ENCODE measurements at places on chromosomes 7 and 10.

- no peak for DNase-seq
These were observed 33.9 kb downstream of the DNAJC1 start for GRCh38 chr10:21969326-21970287.

DNA sequence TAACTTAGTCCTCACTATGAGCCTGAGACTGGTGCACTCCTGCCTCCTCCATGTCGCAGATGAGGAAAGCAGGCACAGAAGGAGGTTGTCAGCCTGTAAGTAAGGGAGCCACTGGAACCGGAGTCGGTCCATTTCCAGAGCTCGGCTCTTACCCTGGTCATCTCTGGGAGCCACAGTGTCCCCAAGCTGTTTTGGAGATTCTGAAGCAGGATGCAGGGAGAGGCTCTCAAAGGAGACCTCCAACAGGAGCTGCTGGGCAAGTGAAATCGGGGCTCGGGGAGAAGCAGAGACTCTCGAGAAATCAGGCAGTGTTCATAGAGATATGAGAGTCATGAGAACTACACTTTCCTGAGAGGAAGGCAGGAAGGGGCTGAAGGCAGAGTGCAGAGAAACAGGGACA is 39.0 kb downstream of the VSTM4 start:
- DNase-seq = no peak

- no peak for DNase-seq
These were observed 5.6 kb downstream of the GIMAP1 start for GRCh38 chr7:150721970-150722373.

DNA sequence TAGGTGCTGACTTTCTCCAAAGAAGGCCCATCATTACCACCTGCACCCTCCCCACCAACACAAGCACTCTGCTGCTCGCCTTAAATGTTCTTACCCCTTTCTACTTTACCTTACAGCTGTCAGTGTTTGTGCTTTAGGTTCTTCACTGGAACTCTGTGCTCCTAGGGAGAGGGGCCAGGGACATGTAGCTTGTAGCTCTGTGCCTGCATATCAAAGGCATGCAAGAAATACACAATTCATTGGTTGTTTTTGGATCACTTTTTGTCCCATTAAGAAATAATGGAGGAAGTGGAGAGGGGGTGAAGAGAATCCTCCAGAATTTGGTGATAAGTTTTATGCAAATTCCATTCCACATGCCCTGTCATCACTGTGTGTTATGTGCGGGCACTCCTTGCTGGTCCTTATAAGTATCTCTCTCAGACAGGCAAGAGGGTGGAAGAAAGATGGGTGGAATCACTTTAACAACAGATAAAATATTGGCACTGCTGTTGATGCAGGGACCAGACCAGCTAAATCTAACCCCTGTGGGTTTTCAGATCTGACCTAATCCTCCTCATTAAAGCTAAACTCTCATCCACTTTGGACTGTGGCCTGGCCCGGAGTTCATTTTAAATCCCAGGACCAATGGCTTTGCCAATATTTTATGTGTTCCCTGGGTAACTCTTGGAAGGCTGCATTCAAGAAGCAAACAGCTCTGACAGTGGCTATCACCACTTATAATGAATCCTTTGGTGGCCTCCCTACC is 375.8 kb upstream of the NFE2L3 start:
- no peak for DNase-seq

DNA sequence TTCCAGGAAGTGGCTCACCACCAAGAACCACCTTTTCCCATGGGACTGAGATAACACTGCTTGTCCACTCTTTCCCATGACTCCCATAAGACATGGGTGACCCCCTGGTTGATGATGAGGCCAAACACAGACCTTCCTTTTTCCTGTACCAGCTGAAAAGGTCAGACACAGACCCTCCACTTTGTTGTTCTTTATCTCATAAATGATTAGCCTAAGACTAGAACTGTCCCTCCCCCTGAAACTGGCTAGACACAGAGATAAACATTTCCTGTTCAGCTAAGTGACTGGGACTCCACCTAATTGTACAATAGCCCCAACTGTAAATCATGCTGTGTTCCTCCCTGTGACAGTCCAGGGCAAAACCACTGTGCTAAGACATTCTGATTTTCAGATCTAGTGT is 8.2 kb upstream of the NRG3 start:
- DNase-seq = no peak

DNA sequence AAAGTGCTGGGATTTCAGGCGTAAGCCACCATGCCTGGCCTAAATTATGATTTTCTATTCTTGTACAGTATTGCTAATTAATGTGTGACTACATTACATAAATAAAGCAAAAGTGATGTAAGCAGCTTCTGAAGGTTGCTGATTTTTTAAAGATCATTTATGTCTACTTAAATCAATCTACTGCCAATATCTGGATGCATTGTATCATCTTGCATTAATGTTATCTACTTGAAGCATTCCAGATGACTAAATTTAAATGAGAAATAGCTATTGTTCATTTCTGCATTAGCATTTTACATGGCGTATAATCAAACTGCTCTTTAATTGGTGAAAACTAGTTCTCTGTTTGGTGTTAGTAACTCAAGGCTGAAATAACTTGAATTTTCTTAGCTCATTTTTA is 37.1 kb upstream of the HIBADH start:
- no peak for DNase-seq

GRCh38 chr10:102475451-102476040 is 24.2 kb upstream of the C10orf95 start:
- no peak for DNase-seq

DNA sequence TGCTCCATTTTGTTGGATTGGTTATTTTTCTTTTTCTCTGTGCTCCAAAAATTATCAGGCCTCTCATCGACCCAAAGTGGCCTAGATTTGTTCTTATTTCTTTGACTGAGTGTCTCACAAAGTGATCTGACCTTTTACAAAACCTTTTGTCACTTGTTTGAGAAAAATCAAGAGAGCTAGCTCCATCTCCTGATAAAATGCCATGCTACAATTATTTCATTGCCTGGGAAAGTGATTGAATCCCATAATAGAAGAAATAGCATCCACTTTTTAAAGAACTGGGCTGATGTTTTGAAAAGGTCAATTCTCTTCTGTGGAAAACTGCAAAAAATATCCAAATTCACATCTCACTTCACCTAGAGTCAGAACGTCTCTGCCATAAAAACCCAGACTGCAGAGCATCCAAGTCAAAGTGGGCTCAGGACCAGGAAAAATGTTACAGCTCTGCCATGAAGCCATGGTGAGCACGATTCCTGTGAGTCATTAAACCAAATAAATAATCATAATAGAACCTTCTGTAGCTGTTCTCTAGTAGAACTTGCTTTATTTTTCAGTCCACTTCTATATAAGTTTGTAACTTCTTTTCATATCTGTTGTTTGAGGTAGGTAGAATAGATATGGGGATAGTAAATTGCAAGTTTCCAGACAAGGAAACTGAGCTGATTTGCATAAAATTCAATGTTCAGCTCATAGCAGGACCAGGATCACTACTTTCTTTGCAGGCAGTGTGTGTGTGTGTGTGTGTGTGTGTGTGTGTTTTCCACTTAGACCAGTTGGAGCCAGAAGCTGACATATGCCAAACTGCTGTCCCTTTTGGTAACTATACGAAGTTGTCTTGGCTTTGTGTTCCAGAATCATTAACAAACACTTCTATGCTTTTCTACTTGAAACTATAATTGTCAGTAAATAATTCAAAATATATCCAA is 632.5 kb upstream of the ANKRD30A start:
- DNase-seq = no peak

DNA sequence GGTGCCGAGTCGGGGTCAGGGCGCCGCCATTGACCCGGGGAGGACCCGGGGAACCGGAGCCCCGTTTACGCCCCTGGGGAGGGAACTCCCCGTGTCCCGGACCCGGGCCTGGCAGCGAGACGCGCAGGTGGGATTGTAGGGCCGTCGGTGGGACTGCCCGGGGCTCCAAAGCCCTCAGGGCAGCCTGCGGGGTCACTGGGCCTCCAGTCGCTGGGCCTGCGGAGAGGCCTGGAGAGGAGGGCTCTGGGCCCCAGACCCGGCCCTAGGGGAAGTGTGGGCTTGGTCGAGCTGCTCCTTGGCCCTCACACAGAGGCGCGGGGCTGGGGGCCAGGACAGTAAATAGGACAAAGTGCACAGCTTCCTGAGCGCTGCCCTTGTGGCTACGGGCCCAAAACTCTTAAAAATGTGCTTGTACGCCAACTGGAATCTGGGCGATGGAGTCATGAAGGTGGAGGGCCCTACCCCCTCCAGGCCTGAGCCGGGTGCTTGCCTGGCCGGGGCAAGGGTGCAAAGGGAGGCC is 657 bp downstream of the ECHDC3 start:
- DNase-seq = no peak
